ENCODE measurements at places on chromosomes 7 and 10.

DNA sequence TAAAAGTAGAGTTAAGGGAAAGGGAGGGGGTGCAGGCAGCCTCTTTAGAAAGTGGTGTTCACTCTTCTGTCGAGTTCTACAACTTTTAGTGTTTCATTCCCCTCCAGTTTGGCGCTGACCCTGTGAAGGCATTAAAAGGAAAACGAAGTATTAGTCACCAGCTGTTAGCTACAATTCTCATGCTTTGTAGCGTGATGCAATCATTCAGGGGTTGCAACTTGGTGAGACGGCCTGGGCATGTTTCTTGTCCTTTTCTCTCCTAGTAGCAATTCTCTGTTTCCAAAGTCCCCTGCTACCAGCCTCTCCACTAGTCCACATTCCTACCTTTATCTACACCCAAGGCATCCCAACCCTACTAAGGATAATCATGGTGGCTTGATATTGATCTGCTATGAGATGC lies 33.7 kb upstream of the DGKI start:
- DNase-seq: peak; percentile 77

DNA sequence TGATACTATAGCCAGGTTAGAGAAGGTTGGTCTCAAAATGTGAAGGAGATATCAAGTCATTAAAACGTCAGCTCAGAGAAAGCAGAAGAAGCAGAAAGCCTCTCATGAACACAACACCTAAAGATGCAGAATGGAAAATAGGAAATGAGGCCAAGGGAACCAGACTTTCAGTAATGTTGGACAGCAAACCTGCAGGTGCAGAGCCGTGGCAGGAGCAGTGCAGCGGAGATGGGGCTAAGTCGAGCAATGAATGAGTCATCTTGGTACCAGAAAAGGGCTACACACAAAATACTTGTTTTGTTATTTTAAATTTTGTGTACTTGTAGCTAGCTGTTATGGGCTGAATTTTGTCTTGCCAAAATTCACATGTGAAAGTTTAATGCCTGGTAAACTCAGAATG lies 479.6 kb upstream of the POM121L12 start:
- no peak for DNase-seq

GRCh38 chr10:71263376-71263775 lies 51.0 kb downstream of the UNC5B start:
- DNase-seq: no peak

- DNase-seq: peak; percentile 98
Observed at GRCh38 chr7:77798394-77799077, at the start of the genes PHTF2 and TMEM60. PHTF2 (plus strand) TSS chr7:77798773. TMEM60 (minus strand) TSS chr7:77798434; CDS start chr7:77794373, 4,061 bp downstream.
